ENCODE measurements at places on chromosomes 1 and 21.

DNA sequence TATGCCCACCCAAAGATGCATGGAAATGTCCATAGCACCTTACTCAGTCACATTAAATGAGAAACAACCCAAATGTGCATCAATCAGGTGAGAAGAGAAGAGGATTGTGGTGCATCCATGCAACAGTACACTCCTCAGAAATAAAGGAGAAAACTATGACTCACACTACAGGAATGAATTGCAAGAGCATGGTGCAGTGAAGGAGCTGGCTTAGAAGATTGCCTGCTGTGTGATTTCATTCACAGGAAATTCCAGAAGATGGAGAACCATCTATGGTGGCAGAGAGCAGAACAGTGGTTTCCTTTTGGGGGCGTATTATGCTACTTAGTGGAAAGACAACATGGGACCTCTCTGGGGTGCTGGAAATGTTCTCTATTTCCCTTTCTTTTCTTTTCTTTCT lies 278.6 kb upstream of the AJAP1 start:
- DNase-seq: no peak

DNA sequence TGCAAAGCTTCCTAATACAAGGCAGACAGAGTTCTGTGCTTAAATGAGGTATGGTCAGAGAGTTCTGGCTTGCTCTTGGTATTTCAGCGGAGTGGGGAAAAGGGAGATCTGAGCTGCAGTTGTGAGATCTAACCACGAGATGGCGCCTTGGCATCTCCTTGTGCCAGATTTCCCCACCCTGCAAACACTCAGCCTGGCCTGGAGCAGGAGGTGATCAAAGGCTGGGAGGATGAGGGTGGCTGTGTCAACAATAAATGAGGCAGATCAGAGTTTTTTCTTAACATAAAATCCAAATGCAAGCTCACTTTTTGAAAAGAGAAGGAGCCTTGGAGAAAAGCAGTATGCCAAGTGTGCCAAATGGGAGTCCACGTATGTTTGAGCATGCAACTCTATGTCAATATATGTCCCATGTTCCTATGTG lies 4.1 kb upstream of the TFAP2E start:
- peak; percentile 64 for DNase-seq

GRCh38 chr1:55947446-55947845 lies 631.9 kb downstream of the PLPP3 start:
- DNase-seq: no peak

DNA sequence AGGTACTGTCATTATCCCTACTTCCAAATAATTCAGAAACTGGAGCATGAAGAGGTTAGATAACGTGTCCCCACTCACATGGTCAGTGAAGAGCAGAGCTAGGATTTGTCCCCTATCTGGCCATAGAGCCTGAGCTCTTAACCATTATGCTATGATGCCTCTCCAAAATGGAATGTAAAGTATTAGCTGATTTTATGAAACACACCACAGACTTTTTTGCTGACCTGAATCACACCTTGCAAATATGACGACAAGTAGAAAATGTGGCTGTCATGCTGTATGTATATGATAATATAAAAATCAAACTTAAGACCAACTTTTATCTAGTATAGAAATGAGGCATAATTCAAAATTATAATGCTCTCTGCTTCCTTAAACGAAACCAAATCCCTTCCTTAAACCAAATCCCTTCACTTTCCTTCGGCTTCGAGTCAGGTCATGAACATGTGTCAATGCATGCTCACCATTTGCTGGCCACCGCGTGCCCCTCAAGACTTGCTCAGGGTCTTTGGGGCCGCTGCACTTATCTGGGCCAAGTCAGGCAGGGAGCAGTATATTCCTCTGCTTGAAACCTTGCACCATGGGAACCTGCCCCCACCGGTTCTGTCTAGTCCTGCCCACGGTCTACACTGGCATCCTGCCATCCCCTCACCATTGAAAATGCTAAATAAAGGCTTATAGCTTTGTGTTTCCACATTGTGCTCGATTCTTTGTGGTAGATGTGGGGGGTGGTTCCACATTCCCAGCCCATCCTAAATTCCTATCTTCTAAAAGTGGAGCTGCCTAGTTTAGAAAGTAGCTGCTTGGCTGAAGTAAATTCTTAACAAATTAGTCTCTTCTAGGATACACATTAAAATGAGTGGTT lies 1.6 kb upstream of the TMCC2 start:
- no peak for DNase-seq

DNA sequence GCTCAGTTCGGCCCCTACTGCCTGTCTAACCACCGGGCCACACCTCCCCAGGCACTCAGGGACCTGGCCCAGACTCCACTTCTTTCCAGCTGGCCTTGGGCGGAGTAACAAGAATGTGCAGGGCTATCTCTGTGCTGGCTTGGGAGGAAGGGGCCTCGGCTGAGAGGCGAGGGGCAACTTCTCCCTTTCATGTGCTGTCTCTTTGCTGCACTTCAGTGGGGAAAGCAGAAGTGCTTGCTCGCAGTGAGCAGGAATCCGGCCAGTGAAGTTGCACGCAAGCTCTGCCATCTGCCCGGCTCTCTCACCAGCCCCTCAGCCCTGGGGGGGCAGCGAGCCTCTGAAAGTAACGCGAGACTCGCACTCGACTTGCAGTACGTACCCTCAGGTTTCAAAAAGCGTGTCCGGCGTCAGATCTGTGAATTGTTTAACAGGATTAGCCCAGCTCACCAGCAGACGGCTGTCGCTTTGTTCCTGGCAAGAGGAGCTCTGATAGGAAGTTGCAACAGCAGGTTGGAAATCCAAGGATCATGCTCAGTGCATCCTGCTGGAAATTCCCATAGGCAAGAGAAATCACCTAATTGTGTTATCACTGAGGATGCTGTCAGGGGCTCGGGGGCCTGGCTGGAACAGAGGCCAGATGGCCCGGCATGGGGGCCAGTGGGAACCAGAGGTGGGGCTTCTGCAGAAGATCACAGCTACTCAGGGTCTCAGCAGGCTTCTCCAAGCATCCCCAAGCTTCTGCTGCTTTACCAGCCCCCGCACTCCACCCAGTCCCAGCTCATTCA lies 221.1 kb downstream of the NPHP4 start:
- DNase-seq: no peak

DNA sequence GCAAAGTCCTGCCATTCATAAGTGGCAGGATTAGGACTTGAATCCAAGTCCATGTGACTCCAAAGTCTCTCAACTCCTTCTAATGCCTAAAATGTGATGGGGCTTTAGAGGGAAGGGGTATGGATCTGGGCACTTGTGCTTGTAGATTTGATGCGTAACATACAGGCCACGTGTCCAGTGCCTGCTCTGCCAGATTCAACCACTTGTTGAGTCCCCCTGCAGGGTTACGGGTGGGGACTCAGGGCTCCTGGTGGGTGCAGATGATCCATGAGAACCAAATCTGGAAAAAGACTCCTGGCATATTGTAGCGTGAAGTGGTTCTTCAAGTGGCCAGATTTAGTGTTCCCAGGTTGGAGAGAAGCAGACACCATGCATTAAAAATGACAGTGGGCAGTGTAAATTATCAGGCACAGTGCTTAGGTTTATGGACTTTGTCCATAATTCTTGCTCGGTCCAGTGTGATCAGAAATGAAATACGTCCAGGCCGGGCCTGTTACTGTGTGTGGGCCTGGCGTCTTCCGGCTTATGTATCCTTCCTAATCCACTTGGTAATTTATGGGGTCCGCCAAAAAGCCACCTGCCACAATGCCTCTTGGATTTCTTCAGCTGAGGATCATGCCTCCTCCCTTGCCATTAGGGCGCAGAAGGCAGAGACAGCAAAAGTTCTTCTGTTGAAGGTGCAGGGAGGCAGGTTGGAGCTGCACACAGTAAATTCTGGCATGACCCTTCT lies 51.2 kb upstream of the LRP8 start:
- no peak for DNase-seq

- DNase-seq: no peak
Measured at GRCh38 chr1:12677565-12677964, 33.7 kb downstream of the AADACL4 start.

DNA sequence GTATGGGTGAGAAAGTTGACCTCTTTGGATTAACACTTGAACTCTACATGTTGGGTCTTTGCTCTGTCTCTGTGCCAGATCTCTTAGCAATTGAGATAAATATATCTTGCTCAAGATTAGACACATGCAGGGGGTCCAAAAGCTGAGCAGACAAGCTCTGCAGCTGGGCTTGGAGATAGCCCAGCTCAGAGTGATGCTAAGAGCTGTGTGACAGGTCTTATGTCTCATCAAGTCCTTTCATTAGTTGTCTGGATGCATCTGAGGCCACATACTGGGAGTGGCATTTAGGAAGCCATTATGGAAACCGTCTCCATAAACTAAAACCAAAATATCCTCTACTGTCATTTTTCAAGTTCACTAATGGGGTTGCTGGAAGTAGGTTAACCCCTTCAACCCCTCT lies 289.4 kb upstream of the DUSP10 start:
- DNase-seq: no peak

DNA sequence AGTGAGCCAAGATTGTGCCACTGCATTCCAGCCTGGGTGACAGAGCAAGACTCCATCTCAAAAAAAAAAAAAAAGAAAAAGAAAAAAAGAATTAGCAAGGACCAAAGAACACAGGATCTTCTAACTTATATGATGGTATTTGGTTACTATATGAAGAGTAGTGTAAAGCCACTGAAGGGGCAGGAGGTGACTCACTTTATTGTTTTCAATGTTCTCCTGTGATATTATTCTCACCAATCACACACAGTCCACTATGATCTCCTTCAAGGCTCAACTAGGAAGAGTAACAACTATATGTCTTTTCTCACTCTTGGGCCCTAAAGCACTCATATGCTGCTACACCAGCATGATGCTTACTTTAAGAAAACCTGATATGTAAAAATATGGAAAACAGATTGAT lies 26.7 kb downstream of the RC3H1 start:
- no peak for DNase-seq

DNA sequence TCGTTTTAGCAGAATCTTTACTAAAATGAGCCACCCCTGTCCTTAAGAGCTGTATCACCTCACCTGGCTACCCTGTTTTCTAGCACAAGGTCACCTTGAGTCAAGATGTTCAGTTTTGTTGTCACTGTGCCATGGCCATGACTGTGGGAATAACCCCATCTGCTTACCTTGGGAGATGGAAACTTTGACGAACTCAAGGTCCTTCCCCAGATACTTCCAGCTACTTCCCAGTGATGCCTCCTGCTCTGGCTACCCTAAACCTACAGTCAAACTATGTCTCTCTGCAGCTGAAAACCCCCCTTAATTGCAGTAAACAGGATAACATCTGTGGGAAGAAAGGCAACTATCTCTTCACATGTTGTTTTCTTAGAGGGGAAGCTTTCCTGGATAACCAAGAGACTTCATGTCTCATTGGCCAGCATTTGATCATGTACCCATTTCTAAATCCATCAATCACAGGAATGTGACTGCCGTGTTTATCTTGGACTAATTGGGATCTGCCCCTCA lies 89.5 kb upstream of the C1orf21 start:
- no peak for DNase-seq

- no peak for DNase-seq
Measured at GRCh38 chr1:115814685-115815398, 26.1 kb downstream of the NHLH2 start.

GRCh38 chr1:3450983-3451382 lies 3.5 kb upstream of the ARHGEF16 start:
- DNase-seq: no peak

DNA sequence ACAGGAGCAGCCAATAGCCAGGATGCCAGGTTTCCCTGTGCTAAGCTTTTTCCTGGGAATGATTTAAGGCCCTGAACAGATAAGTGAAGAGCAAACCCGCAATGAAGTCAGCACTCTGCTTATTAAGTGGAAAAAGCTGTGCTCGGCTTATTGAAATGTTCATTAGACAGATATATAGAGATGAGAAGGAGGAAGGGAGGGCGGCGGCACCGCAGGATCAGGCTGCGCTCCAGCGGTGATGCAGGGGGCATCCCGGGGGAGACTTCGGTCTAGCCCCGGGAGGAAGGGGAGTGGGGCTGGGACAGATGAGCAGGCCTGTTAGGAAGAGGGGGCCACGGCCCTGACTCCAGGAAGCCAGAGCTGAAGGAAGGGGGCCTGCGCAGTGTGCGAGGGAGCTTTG lies 115.0 kb downstream of the TMEM53 start:
- DNase-seq: no peak

- DNase-seq: no peak
Measured at GRCh38 chr1:237303929-237304328, 261.9 kb downstream of the RYR2 start.

GRCh38 chr21:40130476-40130875 lies 263.2 kb downstream of the PCP4 start:
- DNase-seq: no peak

DNA sequence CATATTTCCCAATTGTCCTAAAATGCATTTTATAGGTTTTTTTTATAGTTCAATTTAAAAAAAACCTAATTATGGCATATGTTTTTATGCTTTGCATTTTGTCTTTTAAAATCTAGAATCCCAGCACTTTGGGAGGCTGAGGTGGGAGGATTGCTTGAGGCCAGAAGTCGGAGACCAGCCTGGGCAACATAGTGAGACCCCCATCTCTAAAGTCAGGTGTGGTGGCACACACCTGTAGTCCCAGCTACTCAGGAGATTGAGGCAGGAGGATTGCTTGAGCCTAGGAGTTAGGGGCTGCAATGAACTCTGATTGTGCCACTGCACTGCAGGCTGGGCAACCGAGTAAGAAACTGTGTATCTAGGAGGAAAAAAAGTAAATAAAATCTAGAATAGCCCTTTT lies 137.2 kb upstream of the POU3F1 start:
- DNase-seq: no peak

DNA sequence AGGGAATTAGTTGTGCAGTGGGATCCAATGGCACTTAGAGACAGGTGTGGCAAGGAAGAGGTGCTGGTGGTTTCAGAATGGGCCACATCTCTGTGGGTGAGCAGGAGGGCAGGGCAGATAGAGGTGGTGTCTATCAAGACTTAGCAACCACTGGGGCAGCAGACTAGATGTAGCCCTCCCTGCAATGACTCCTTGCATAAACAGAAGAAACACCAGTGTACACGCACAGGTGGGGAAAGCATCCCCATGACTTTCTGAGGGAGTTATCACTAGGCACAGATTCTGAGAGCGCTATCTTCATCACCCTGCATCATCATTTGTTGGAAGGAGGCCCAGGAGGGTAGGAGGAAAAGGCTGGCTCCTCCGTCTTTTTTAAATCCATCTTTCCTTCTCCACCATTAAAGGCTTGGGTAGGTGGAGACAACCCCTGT lies 58.4 kb downstream of the PLXNA2 start:
- DNase-seq: no peak

DNA sequence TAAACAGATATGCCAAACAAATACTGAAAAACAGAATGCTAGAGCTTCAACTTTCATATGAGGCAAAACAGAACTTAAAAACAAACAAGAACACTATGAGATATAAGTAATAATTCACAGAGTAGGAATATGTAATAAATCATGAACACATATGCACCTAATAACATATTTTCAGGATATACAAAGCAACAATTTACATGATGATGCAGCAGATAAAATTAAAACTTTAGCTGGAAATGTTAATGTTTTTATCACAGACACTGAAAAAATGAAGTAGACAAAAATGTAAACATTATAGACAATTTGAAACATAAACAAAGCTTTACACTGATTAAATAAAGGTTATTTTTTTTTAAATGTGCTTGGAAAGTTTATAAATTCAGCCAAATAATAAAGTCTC lies 443.1 kb upstream of the NFIA start:
- no peak for DNase-seq

Measured in Panc1 (cell line).